ENCODE measurements at places on chromosomes 6 and 20.

DNA sequence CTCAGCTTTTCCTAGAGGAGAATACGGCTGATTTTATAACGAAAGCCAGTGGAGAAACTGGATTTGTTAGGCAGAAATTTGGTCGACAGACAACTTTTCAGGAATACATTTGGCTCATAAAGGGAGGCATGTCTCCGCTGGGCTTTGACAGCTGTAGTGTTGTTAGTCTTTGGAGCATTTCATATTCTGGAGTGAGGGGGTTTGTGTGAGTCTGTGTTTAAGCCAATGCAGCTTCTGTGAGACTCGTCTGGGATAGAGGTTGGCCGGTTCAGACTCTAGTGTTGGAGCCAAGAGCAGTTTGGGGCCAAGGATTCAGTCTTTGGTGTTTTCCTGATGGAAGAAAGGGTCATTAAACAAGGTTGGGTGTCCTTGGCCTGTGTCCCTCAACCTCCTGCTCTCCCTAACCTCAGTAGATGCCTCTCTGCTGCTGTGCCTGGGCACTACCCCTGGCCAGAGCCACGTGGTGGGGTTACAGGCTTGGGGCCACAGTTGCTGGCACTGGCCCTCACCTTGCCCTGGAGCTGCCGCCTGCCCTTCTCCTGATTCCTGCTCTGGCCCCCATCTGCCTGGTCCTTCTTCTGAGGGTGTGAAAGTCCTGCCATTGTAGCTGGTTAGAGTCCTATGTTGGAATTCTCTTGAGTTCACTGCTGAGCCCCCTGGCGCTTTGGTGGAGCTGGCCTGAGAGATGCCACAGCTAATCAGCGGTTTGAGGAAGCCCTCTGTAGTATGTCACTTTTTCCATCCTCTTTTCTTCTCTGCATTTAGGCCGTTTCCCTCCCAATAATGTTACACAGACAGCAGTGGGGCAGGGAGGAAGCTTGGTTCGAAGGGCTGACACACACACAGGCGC is 6.9 kb downstream of the PTK7 start:
- no peak for DNase-seq

- DNase-seq: peak; percentile 18
Measured at GRCh38 chr20:13325033-13325432, 104.0 kb downstream of the ISM1 start.

DNA sequence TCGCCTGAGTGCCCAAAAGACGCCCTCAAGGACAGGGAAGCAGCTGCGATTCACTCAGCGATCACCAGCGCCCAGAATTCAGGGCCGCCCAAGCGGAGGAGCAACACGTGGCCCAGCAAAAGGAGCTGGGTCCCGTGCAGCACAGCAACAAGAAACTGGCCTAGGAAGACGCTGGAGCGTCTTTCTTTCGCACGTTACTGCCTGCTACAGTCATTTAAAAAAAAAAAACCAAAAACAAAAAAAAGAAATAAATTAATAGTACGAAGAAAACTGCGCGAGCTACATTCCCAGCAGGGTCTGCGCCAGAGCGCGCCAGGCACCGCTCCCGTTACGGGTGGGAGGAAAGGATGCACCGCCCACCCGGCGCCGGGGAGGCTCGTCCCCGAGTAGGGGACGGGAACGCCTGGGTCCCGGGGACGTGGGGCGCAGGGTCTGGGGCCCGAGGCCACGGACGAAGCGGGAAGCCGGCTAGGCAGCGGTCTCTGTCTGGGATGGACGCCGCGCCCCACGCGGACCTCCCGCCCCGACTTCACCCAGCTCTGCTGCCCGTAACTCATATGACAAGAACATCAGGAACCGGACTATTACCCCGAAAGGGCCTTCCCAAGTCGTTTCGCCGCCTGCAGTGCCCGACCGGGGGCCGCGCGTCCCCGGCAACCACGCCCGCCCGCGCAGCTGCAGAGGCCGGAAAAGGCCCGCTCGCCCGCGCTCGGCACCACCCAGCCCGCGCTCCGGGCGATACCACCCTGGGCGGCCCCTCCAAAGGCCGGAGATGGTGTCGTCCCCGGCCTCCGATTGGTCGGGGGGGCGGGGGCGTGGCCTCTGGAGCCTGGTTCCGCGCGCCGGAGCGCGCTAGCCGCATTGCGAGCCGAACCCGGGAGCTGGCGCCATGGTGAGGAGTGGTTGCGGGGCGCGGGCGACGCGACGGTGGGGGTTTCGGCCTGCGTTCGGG is at the start of gene NOP56:
Gene NOP56 (plus strand): TSS at position 861 of the 952 bp plus-strand sequence. CDS start 29 bp downstream, at position 890.
- DNase-seq: peak; percentile 88

DNA sequence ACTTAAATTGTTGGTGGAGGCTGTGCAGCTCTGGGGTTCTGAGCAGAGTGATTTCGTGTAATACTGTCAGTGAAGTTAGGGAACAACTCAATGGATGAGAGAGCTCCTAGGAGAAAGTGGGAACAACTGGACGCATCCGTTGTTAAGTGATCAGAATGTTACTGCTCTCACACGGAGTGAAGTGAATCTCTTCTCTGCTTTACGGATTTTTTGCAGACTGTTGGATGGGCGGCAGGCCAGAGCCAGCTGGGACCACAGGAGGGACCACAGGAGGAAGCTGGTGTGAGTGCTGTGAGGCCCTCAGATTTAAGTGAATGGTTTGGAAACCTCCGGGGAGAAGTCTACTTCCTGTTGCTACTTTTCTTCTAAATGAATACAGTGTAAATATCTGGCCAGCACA is 23.7 kb upstream of the PPP1R14C start:
- DNase-seq: peak; percentile 53

- DNase-seq: peak; percentile 80
Measured at GRCh38 chr20:52943185-52943841, 28.8 kb upstream of the TSHZ2 start.

GRCh38 chr6:31321005-31321707 is 35.8 kb downstream of the HLA-B start:
- DNase-seq: no peak

GRCh38 chr6:69973763-69974162 is 107.4 kb downstream of the COL19A1 start:
- DNase-seq: no peak

GRCh38 chr20:54148947-54149764 is 24.6 kb downstream of the CYP24A1 start:
- DNase-seq: no peak

GRCh38 chr6:43784049-43784855 is 14.2 kb downstream of the VEGFA start:
- DNase-seq: no peak

GRCh38 chr20:17698384-17698783 is 1.4 kb upstream of the BANF2 start:
- DNase-seq: no peak

GRCh38 chr20:12882832-12883506 is 125.8 kb upstream of the SPTLC3 start:
- DNase-seq: peak; percentile 48

GRCh38 chr6:138540468-138540867 is 41.2 kb upstream of the NHSL1 start:
- DNase-seq: peak; percentile 97

GRCh38 chr6:40937491-40937890 is 101.5 kb downstream of the UNC5CL start:
- DNase-seq: peak; percentile 67

Data from fibroblast of upper back skin (primary cell).